CD8-positive, alpha-beta memory T cell (primary cell): ENCODE measurements at places on chromosomes 5 and 9.

DNA sequence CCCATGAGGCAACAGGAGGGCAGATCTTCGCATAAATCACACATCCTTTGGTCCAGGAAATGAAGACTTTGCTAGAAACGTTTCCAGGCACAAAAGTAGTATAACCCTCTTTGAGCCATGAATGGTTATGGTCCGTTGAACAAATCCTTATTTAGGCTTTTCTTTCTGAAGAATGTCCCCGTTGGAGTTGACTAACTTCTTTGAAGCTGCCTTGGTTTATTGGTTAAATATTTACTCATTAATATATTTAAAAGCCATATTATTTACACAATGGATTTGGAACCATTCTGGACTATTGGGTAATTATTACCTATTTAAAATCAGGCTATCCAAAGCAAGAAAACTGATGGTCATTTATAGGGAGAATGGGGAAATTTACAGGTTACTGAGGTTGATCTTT is 347.6 kb upstream of the SLC30A5 start:
- H3K27ac ChIP-seq = no peak overlapping the region
- H3K4me1 ChIP-seq = no peaks in the 10 kb centered on the region
- no peaks in the 10 kb centered on the region for H3K27me3 ChIP-seq
- no peaks in the 10 kb centered on the region for H3K36me3 ChIP-seq
- no peak for DNase-seq

DNA sequence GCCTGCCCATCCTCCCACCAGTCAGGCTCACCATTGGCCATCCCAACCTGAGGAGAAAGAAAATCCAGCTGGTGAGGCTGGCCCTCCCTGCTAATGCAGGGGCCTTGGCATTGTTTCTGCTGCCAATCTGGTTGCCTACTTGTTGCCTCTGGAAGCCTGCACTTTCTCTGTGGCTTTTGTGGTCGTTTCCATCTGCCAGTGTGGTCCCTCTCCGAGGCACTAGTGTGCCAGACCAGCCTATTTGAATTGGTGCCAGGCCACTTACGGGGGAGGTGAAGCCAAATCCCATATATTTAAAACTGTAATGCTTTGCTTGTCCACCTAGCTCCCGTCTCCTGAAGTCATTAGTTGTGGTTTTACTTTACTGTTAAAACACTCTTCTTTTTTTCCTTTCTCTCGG is 213.4 kb upstream of the ADAMTSL1 start:
- H3K27me3 ChIP-seq = no peaks in the 10 kb centered on the region
- H3K36me3 ChIP-seq = no peaks in the 10 kb centered on the region
- no peak overlapping the region for H3K4me3 ChIP-seq
- no peak overlapping the region for H3K27ac ChIP-seq

DNA sequence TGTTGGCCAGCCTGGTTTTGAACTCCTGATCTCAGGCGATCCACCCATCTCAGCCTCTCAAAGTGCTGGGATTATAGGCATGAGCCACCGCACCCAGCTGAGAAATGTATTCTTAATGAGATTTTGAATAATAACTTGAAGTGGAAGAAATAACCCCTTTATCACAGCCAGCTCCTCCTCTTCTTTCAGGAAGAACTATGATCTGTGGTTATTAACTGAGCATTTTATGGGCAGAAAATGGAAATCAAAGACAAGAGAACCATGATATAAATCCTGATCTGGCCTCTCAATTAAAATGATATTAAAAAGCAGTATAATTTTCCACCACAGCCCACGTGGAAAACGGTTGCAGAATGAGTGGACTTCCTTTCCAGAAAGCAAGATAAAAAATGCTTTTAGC is 206.6 kb downstream of the PRELID2 start:
- no peaks in the 10 kb centered on the region for H3K4me1 ChIP-seq
- no peak for DNase-seq
- no peaks in the 10 kb centered on the region for H3K27me3 ChIP-seq
- no peak overlapping the region for H3K4me3 ChIP-seq
- no peaks in the 10 kb centered on the region for H3K36me3 ChIP-seq

GRCh38 chr9:27771803-27772545 is 198.7 kb upstream of the C9orf72 start:
- H3K27ac ChIP-seq = no peak overlapping the region
- no peaks in the 10 kb centered on the region for H3K36me3 ChIP-seq
- no peaks in the 10 kb centered on the region for H3K27me3 ChIP-seq
- H3K4me1 ChIP-seq = no peaks in the 10 kb centered on the region
- no peak for DNase-seq
- no peak overlapping the region for H3K4me3 ChIP-seq

DNA sequence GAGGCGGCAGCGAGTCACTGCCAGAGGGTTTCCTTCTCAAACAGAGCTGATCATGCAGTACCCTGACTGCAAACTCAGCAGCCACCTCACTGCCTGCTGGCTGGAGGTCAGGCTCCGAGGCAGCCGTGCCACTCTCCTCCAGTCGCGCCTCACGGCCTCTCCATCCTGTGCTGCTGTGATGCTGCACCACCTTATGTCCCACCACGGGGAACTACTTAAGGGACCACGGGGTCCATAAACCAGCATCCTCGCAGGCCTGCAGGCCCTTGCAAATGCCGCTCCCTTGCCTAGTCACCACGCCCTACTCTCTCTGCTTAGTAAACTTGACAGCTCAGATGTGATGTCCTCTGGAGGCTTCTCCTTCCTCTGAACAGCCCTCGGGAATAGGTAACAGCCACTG is 99.2 kb downstream of the CRB2 start:
- no peaks in the 10 kb centered on the region for H3K36me3 ChIP-seq
- no peak for DNase-seq
- H3K27ac ChIP-seq = no peak overlapping the region

DNA sequence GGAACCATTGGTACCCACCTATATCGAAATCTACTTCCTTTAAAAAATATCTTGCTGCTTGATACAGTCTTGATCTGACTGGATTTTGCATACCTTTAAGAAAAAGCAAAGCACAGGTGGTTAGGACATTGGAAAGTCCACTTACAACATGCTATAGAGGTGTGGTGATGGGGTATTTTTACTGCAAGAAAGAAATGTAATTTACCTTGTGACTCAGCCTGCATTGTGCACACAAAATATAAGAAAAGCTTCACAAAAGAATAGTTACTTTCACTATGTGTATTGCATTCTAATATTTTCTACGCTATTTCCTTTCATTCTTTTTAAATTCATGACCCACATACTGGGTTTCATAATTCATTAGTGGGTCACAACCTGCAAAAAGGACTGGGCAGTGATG is 236.2 kb upstream of the RASEF start:
- no peak for DNase-seq
- no peaks in the 10 kb centered on the region for H3K27me3 ChIP-seq
- no peak overlapping the region for H3K4me3 ChIP-seq
- no peak overlapping the region for H3K27ac ChIP-seq
- no peaks in the 10 kb centered on the region for H3K36me3 ChIP-seq

GRCh38 chr5:105807290-105807689 is 1863.4 kb downstream of the EFNA5 start:
- H3K27ac ChIP-seq = no peak overlapping the region
- H3K4me1 ChIP-seq = no peaks in the 10 kb centered on the region
- H3K4me3 ChIP-seq = no peak overlapping the region
- no peaks in the 10 kb centered on the region for H3K36me3 ChIP-seq

GRCh38 chr5:93189707-93190120 is 391.3 kb downstream of the NR2F1-AS1 start:
- DNase-seq = no peak
- no peaks in the 10 kb centered on the region for H3K36me3 ChIP-seq
- no peak overlapping the region for H3K4me3 ChIP-seq
- no peaks in the 10 kb centered on the region for H3K27me3 ChIP-seq
- no peak overlapping the region for H3K27ac ChIP-seq
- H3K4me1 ChIP-seq = no peaks in the 10 kb centered on the region

GRCh38 chr9:100191264-100191663 is 92.2 kb downstream of the INVS start:
- no peak overlapping the region for H3K27ac ChIP-seq
- H3K4me3 ChIP-seq = no peak overlapping the region
- no peak for DNase-seq
- H3K4me1 ChIP-seq = no peaks in the 10 kb centered on the region
- H3K36me3 ChIP-seq = no peaks in the 10 kb centered on the region

GRCh38 chr9:101498323-101498722 is 35.3 kb upstream of the RNF20 start:
- no peaks in the 10 kb centered on the region for H3K36me3 ChIP-seq
- H3K27ac ChIP-seq = no peak overlapping the region

DNA sequence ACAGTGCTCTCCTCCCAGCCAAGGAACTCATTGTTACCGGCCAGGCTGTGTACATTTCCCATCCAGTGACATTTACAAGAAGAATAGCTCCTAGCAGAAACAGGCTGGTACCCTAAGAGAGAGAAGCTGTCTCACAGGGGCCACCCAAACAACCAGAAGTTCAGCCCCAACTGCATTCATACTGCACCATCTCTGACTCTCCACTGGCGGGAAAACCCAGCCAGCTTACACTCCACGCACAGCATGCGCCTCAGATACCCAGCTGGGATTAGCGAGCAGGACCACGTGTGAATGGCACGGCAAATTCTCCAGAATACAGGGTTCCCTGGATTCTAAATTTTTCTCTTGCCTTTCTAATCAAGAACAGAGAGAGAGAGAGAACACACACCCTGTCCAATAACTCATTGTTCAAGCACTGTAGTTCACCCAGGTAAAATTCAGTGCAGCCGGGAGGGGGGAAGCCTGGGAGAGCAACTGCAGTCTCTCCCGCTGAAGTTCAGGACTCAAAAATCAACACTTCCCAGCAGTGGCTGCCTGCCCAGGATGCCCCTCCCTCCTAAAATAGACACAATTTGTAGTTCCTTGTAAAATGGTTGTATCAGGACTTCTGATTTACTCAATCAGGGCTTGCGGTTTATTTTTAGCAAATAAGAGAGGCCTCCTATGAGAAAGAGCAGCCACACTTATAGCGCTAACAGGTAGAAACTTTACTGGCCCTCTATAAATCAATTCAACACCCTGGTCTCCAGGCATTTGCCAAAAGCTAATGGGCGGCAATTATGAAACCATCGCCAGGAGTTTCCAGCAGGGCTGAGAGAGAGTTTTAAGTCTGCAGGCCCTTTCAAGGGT is 2.2 kb downstream of the COL23A1 start:
- peaks cover 5% of the 10 kb centered on the region for H3K4me1 ChIP-seq
- no peaks in the 10 kb centered on the region for H3K36me3 ChIP-seq
- no peak for DNase-seq
- H3K4me3 ChIP-seq = no peak overlapping the region
- no peak overlapping the region for H3K27ac ChIP-seq
- peaks cover 39% of the 10 kb centered on the region for H3K27me3 ChIP-seq

GRCh38 chr9:35311891-35312639 is 150.3 kb downstream of the UNC13B start:
- H3K27me3 ChIP-seq = no peaks in the 10 kb centered on the region
- no peaks in the 10 kb centered on the region for H3K36me3 ChIP-seq
- no peaks in the 10 kb centered on the region for H3K4me1 ChIP-seq
- no peak for DNase-seq
- no peak overlapping the region for H3K27ac ChIP-seq
